ENCODE measurements at places on chromosomes 2 and 18. TPM values are rescaled to one million over a fixed set of nuclear protein-coding genes. Genes with fewer than 3 reads are reported as not detected.

DNA sequence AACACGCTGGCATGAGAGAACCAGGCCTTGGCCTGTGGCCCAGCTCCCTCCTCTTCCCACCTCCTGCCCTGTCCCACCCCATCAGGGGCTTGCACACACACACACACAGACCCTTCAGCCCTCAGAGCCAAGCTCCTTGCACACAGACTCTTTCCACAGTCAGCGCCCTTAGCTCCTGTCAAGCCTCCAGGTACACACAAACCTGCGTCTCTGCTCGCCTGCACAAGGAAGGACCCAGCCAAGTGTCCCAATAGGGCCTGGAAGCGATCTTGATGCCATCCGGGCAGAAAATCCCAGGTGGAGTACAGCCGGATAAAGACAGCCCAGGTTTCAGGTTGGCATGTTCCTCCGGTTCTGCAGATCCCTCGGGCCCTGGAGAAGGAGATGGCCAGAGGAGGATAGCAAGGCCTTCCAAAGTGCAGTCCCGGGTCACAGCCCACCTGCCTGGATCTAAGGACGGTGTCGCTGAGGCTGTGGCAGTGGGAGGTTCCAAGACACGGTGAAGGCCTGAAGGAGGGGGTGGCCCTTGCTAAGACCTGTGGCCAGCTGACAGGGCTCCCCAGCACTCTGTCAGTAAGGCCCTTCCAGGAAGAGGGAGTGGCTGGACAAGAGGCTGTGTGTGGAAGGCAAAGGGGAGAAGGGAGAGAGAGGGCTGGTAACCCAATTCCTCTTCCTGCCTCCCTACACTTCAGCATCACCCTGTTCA lies 18.5 kb upstream of the STEAP3 start:
- H3K27me3 ChIP-seq: 0 out of 2 replicates have a peak, but pooled peaks cover 3% of the 10 kb centered on the region
- H3K27ac ChIP-seq: no peak overlapping the region
- no peaks in the 10 kb centered on the region for H3K36me3 ChIP-seq

DNA sequence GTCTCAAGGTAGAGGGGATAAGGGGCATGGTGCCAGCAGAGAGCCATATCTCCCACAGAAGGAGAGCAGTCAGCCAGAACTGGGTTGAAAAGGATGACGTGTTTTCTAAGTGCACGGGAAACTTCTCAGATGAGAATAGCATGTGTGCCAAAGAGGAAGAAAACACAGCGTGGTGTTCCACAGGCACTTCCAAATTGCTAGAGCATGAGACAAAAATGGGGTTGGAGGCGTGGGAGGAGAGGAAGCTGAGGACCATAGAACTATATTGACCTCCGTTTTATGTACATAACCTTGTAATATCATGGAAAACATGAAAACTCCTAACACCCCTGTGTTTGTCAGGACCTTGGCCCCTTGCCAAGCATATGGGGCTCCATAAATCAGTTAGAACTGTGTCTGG lies 682.7 kb upstream of the RAB6C start:
- no peak overlapping the region for H3K4me3 ChIP-seq
- H3K27me3 ChIP-seq: no peaks in the 10 kb centered on the region
- no peaks in the 10 kb centered on the region for H3K4me1 ChIP-seq
- no peak for DNase-seq
- no peaks in the 10 kb centered on the region for H3K36me3 ChIP-seq

DNA sequence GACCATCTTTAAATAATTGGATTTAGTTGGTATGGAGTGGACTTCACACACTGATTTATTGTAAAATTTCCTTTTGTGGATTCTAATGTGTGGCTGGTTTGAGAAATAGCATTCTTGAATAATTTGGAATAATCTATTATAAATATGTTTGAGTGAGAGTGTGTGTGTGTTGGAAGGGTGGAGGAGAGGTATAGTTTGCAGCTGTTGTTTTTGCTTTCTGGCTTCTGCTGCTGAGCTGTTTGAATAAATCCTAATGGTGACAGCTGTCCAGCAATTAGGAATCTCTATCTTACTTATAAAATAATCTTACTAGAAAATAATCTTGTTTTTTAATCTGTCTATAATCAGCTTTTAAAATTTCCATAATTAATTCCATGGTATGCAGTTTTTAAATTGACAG lies 1283.0 kb upstream of the CDH2 start:
- DNase-seq: no peak
- H3K4me1 ChIP-seq: no peaks in the 10 kb centered on the region
- no peak overlapping the region for H3K4me3 ChIP-seq
- no peaks in the 10 kb centered on the region for H3K36me3 ChIP-seq
- H3K27ac ChIP-seq: no peak overlapping the region
- no peaks in the 10 kb centered on the region for H3K27me3 ChIP-seq

DNA sequence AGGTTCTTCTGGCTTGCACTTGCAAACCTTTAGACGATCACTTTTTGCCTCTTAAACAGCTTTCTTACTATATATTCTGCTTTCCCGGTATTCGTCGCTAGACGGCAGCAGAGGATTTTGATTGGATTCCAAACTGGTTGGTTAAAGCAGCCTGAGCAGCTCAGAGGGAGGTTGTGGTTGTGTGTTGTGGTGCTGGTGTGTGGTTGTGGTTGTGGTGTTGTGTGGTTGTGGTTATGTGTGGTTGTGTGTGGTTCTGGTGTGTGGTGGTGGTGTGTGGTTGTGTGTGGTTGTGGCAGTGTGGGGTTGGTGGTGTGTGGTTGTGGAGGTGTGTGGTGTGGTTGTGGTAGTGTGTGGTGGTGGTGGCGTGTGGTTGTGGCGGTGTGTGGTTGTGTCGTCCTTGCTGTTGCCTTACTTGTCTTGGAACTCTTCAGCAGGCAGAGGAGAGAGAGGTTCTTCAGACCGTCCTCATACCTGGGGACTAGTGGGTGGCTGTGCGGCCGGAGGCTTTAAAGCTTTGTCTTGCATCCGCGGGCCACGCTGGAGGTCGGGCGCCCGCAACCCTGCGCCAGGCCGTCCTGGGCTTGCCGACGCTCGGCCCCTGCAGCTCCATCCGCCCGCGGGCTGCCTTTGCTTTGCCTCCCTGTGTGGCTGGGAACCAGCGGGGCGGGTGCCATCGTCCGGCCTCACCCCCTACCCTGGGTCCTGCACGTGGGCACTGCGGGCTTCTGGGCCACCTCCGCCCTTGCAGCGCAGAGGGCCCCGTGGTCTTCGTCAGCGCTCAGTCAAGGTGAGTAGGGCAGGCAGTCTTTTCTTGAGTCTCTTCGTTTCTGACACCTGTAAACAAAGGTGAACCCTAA lies 190.8 kb downstream of the ARHGAP28 start:
- H3K4me1 ChIP-seq: no peaks in the 10 kb centered on the region
- no peak overlapping the region for H3K4me3 ChIP-seq
- no peak overlapping the region for H3K27ac ChIP-seq
- no peaks in the 10 kb centered on the region for H3K27me3 ChIP-seq
- peak; percentile 76 for DNase-seq

DNA sequence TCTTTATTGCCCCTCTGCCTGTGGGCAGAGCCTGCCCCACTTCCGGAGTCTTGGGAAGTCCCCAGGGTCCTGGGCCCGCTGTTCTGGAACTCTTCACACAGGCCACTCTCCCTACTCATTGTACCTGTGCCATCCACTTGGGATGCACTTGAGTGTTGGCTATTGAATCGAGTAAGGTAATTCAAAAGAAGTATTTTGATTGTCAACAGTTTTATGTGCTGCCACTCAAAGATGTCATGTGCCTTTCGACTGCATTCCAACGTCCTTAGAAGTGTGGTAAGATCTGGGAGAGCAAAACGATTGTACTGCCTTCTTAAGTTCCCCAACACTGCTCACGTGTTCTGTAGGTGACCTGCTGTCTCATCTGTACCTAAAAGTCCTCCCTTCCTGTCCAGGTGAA lies 77.0 kb upstream of the SMIM21 start:
- H3K27ac ChIP-seq: no peak overlapping the region
- no peak overlapping the region for H3K4me3 ChIP-seq
- no peaks in the 10 kb centered on the region for H3K27me3 ChIP-seq
- no peaks in the 10 kb centered on the region for H3K4me1 ChIP-seq
- no peak for DNase-seq

KCNIP3 gene
- total RNA-seq: not detected

CHRNG gene
- total RNA-seq: 36.6 TPM
